H54 (cell line): ENCODE measurements at places on chromosomes 3 and 15.

DNA sequence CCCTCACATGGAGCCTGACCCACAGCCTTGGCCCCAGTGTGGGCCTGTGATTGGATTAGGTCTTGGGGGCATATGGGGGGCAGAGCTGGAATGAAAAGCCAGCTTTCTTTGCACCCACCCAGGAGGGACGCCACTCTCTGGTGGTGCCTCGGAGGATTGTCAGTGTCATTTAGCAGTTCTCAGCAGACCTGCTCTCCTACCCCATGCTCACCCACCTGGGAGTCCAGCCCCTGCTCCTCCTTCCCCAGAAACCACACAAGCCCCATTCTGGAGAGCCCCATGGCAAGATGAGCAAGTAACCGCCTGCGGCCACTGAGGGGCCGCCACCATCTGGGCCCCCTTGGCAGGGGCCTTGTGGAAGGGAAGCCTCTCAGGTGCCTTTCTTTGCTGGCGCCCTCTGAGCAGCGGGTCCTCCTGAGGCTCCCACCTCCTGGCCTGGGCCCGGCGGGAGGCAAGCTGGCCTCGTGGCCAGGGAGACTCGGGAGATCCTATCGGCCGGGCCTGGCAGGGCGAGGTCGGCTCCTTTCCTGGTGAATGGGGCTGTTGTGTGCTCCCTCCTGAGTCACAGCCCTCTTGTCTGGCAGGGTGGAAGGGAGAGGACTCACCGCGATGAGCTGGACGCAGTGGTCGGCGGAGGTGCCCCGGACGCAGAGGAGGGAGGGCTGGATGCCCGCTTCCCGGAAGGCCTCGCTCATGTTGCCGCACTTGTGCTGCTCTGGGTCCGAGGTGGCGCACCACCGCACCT, 2.3 kb downstream of the MELTF start:
- peak; percentile 98 for DNase-seq

GRCh38 chr3:158671821-158672214, 630 bp downstream of the LXN start:
- DNase-seq = no peak

DNA sequence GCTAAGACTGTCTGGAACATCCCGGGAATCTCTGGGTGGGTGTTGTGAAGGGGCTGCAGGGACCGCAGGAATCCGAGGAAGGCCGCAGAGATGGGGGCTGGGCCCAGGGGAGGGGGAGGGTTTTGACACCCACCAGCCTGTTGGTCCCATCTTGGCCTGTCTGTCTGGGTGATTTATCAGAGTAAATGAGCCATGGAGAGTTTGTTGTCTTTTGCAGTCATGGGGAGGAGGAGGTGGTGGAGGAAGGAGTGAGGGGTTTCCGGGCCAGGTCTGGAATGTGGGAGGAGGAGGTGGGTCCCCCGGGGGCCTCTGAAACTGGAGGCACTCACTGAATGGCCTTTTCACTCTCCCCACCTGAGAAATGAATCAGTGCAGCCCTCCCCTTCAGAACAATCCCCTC, 11.5 kb downstream of the SEMA3F start:
- DNase-seq = no peak

- no peak for DNase-seq
These were observed 75.8 kb downstream of the FAIM start for GRCh38 chr3:138684396-138684795.

DNA sequence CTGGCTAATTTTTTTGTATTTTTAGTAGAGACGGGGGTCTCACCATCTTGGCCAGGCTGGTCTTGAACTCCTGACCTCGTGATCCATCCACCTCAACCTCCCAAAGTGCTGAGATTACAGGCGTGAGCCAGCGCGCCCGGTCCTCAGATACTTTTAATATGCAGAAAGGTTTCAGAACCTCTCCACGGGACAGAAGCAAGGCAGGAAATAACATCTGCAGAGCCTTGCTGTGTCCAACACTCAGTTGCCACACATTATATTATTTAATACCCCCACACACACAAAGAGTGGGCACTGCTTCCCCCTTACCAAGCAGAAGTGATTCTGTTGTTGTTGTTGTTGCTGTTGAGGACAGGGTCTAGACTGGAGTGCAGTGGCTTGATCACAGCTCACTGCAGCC, 28.0 kb downstream of the OSBPL10 start:
- no peak for DNase-seq

- no peak for DNase-seq
These were observed 16.3 kb downstream of the CAND2 start for GRCh38 chr3:12812812-12813211.

DNA sequence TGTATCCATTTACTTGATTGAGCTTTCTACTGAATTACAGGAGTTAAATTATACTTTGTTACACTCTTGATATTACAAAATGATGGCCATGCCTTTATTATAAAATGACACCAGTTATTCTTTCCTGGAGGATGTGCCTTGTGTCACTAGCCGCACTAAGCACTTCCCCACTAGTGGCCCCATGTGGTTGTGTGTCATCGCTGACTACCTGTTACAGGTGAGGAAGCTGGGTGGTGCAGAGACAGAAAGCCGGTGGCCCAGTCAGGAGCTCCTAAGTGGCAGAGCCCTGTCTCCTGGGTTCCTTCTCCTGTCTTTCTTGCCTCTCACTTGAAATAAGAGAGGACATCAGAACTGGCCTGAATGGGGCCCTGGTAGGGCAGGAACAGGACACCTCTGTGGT, 96.8 kb downstream of the IGF1R start:
- DNase-seq = no peak

GRCh38 chr3:23164746-23165145, 38.4 kb upstream of the UBE2E2 start:
- DNase-seq = no peak

- DNase-seq = no peak
These were observed 1.4 kb downstream of the P2RY12 start for GRCh38 chr3:151383111-151383510.

- no peak for DNase-seq
These were observed 183.5 kb downstream of the TBL1XR1 start for GRCh38 chr3:177013681-177014280.

DNA sequence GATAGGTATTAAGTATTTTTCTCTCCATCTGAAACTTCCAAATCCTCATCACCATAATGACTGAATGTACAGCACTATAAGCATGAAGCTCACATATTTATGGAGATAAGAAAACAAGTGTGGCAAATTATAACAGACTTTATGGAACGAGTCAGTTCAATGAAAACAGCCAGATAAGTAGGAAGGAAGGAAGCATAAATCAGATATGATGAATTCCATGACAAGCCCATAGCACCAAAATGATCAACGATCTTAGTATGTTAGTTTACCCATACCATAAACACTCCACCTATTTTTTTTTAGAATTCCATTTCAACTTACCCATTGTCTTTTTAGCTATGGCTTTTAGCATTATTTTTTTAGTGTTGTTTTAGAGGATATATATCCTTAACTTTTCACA, 169.5 kb downstream of the TNIK start:
- DNase-seq = no peak

GRCh38 chr3:183764847-183765731, 60.3 kb downstream of the MAP6D1 start:
- DNase-seq = peak; percentile 29

DNA sequence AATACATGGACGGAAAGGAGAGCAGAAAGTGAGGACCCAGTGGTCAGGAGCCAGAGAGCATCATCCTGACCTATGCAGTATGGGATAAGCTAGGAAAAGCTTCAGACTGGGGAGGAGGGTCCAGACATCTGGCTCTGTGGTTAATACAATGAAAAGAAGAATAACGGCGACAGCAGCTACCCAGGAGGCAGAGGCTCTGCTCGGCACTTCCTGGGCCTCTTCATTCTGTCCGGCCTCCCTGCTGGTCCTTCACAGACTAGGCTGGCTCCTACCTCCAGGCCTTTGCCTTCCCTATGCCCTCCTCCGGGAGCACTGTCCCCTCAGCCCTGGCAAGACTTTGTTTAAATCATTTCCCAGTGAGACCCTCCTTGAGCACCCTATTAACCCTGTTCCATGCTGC, 58.9 kb upstream of the WNT5A start:
- no peak for DNase-seq

GRCh38 chr3:162641907-162642306, 1145.3 kb downstream of the OTOL1 start:
- no peak for DNase-seq

DNA sequence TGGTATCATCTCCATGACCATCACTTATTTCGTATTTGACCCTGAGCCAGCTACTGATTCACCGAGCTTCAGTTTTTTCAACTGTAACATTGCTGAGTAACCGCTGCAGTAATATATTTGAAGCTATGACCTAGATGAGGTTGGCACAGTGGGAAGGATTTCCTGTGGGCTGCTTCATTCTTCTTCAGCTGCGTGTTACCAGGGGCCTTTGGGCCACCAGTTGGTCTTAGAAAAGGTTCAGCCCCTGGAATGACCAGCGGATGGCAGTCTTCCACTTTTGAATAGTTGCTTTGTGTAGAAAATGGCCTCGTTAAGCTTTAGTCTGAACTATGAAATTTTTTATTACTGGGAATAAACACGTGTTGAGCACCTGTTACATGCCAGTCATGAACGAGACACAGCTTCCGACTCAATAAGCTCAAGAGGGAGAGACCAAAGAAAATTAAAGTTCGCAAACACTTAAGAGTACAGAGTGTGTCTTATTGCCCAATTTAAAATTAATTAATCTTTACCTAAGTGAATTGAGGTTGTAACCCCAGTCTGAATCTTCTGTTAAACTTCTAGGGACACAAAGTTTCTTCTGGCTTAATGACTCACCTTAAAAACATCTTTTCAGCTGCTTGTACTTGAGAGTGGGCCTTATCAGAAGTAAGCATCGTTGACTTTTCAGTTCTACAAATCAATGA, 57.6 kb upstream of the NR2E3 start:
- peak; percentile 52 for DNase-seq

DNA sequence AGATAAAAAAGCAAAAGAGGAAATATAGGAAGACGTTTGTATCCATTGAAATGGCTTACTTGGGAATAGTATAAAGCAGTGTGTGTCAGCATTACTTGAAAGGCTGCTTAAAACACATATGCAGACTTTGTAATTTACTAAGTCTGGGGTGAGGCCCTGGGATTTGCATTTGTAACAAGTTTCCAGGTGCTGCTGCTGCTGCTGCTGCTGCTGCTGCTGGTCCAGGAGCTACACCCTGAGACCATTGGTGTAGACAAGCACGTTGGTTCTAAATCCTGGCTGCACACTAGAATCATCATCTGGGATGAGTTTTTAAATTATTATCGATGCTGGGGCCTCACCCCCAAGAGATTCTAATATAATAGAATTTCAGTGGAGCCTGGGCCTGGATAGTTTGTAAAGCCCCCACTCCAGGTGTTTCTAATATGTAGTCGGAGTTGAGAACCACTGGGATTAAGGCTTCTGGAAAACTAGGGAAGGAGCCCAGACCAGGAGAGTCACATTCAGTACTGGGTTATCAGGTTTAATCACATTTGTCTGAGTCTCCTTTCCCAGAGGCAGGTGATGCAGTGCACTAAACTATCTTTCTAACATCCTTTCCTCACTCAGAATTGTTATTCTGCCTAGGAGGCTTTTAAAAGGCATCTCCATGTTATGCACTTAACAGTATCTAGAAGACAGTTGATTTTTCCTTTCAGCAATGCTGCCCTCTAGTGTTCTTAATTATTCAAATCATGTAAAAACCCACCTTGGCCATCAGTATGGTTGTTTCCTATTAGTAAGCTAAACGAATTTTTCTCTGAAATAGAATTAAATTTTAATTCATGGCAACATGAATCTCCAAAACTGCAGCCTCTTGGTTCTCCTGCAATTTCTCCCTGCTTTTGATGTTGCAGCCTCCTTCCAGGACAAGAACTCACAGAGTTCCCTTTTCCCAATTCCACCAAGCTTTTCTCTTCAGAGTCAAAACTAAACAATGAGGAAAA, 45.4 kb downstream of the SSR3 start:
- peak; percentile 20 for DNase-seq

- DNase-seq = no peak
These were observed 59.4 kb upstream of the PRR23C start for GRCh38 chr3:139104062-139104461.

- DNase-seq = no peak
These were observed 20.6 kb upstream of the HHATL start for GRCh38 chr3:42723219-42723618.

- no peak for DNase-seq
These were observed 37.8 kb downstream of the PRR20G start for GRCh38 chr3:127250032-127250431.

DNA sequence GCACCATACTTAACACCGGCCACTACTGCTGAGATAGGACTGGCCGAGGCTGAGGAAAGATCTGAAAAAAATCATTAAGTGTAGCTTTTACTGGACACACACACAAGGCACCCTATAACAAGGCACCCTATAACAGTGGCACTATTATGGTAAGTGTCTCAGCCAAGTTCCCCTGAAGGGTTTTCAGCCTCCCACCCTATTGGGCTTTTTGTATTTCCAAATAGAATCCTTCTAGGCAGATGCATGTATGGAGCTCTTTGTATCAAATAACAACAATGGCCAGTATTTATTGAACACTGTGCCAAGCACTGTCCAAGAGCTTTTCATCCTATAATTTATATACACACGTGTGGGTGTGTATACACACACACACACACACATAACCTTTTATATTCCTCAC, 6.7 kb upstream of the DNAJA4 start:
- no peak for DNase-seq

- no peak for DNase-seq
These were observed 557.0 kb upstream of the SGO1 start for GRCh38 chr3:20742903-20743552.

GRCh38 chr3:104635872-104636580, 730.7 kb upstream of the ALCAM start:
- no peak for DNase-seq

DNA sequence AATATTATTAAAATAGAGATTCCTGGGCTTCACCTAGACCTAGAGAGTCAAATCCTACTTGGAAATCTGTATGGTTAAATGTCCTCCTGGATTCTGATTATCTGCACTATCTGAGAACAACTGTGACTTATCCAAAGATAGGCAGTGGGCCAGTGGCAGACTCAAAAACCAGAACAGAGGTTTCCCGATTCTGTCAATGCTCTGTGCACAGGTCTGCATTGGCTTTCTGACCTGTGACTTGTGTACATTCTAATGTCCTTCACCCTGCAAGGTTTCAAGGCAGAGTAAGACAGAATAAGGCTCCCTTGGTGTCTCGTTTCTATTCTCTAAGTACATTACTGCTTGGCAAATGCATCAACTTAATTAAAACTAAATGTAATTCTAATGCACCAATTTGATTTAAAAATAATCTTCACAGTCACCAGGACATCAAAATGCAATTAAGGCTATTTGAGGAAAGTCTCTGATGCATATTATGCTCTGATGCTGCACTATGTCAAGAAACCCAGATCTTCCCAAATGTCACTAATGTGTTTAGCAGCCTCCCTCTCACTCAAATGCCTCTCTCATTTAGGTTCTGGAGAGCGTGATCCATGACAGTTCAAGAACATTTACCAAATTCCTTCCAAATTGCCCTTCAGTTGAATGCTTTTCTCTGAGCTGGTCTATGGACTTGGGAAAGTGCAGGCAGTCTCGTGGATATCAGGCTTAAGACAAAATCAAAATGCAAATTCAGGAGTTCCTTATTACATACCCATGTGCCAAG, 140.1 kb downstream of the STAC start:
- no peak for DNase-seq

DNA sequence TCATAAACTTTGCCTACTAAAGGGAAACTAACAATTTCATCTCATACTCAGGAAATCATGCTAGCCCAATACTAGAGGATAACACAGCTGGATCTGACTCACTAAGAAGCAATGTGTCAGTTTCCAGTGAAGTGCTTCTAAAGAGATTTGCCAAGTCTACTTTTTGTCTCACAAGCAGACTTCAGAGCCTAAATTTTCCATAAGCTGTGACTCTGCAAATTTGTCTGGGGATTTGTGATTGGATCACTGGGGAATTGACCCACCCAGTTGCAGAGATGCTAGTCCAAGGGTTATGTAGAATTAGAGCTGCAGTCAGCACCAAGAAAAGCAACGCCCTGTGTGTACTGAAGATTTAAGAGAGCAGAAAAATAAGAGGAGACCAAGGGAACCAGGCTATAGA, 647.1 kb downstream of the NTRK3 start:
- peak; percentile 30 for DNase-seq
